CD4-positive, alpha-beta T cell treated with Interleukin-6 at 100 ng/mL for 8 hours (primary cell): ENCODE measurements at places on chromosomes 5 and 9.

DNA sequence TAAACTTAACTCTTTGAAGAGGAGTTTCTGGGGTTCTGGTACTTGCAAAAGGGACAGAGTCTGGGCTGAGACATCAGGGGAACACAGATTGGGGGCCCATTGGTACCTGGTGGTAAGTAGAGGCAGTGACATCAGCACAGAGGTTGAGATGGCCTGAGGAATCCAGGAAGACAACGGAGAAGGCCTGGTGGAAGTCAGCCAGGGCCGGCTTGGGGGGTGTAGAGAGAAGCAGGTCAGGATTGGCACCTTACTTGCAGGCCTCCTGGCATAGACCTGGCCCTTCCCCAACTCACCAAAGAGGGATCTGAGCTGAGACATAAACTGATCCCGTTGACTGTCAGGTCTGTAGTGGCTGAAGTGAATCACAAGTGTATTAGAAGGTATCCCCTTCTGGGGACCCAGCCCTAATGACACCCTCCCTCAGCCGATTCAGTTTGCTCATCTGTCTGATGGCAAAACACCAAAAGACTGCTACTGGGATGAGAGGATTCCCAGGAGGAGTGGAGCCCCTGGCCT lies 5.5 kb downstream of the NOL6 start:
- no peak for DNase-seq

DNA sequence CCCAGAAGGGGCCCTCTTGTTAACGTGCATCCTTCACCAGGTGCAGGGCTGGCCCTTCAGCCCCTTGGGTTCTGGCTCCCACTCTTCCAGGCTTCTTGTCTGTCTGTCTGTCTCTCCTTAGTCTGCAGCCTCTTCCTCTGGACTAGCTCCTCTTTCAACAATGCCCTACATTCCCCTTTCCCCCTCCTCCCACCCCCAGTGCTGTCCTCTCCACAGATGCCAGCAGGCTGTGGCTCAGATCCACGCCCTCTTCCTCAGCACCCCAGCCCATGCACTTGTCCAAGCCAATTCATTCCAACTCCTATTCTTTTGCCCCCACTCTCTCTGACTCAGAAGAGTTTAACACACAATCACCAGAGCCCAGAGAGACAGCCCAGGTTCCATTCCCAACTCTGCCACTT lies 45.2 kb upstream of the ALDH1B1 start:
- no peak for DNase-seq

- no peak for DNase-seq
Observed at GRCh38 chr9:131475956-131476776, 26.6 kb upstream of the POMT1 start.

- DNase-seq = no peak
Observed at GRCh38 chr9:109907400-109907799, 127.4 kb downstream of the PALM2AKAP2 start.

- DNase-seq = no peak
Observed at GRCh38 chr5:138955671-138956295, 80.6 kb upstream of the LRRTM2 start.

DNA sequence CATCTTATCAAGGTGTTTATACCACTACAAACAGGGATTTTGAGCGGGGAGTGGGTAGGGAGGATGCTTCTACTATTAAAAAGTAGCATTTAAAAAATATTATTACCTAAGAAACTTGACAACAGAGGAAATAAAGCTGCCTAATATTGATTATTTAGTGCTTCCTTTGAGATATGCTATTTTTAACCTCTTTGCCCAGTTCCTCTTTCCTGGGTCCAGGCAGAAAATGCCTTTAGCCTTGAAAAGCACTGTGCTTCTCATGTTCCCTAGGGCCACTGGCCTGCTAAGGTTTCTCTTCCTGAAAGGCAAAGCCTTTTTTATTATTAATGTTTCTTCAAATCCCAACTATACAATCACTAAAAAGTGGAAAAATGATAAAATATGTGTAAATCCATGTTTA lies 217.2 kb upstream of the HAPLN1 start:
- DNase-seq = no peak

DNA sequence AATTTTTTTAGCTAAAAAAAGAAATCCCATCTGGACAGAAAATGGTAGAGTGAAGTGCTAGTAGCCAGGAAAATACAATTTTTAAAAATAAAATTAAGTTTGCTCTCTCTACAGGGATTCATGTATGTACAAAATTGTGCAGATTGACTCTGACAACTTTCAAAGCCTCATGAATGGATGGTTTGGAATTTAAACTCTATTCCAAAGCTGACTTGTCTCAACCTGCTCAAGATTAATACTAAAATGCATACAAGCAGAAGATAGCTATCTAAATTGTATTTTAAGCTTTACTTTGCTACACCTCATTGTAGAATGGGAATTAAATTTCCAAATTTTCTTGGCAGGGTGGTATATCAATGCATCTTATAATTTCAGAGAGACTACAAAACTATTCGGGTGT lies 257.6 kb downstream of the RFX3 start:
- no peak for DNase-seq

GRCh38 chr5:111820072-111820471 lies 63.1 kb upstream of the NREP start:
- no peak for DNase-seq

- DNase-seq = no peak
Observed at GRCh38 chr5:57186194-57186593, 12.3 kb downstream of the GPBP1 start.
